ENCODE measurements at places on chromosomes 1 and 21. TPM values are rescaled to one million over a fixed set of nuclear protein-coding genes. Genes with fewer than 3 reads are reported as not detected.
A peak's percentile ranks its signal among the peaks of the same experiment; 100 is the strongest.

The PWP2 gene
- 59.2 TPM for total RNA-seq

The CYYR1 gene
- total RNA-seq, result 25.6 TPM

The OR6K3 gene
- total RNA-seq, result not detected

The TTC13 gene
- total RNA-seq, result 9.4 TPM

The GBP1 gene
- not detected for total RNA-seq

The CHD1L gene
- total RNA-seq, result 51.6 TPM

The TEX38 gene
- total RNA-seq, result not detected

DNA sequence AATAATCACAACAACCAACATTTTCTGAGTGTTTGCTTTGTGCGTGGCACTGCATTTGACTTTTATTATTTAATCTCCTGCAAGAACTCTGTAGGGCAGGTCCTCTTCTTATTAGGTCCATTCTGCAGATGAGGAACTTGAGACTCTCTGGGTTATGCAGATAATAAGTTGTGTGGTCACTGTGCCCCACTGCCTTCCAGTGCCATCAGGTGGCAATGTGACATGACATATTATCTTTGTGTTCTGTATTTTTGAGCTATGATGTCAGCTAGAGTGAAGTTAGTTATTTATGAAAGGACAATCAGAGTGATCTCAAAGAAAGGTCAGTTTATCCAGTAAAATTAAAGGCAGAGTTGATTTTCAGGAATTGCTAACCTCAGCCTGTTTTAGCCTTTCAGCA, 196.0 kb downstream of the FMN2 start:
- H3K36me3 ChIP-seq, result no peaks in the 10 kb centered on the region
- H3K27me3 ChIP-seq, result no peaks in the 10 kb centered on the region
- DNase-seq, result no peak
- H3K4me1 ChIP-seq, result no peaks in the 10 kb centered on the region
- no peak overlapping the region for H3K27ac ChIP-seq

- H3K27ac ChIP-seq, result no peak overlapping the region
- no peaks in the 10 kb centered on the region for H3K4me1 ChIP-seq
- H3K4me3 ChIP-seq, result no peak overlapping the region
- H3K36me3 ChIP-seq, result no peaks in the 10 kb centered on the region
- no peaks in the 10 kb centered on the region for H3K27me3 ChIP-seq
Measured at GRCh38 chr1:166330096-166330495, 163.3 kb upstream of the FAM78B start.

GRCh38 chr1:10691075-10691739, 105.2 kb downstream of the CASZ1 start:
- no peak for DNase-seq
- peaks cover 7% of the 10 kb centered on the region for H3K27me3 ChIP-seq

- no peak overlapping the region for H3K27ac ChIP-seq
- H3K4me3 ChIP-seq, result no peak overlapping the region
- H3K36me3 ChIP-seq, result no peaks in the 10 kb centered on the region
- peak; percentile 60 for DNase-seq
- H3K27me3 ChIP-seq, result no peaks in the 10 kb centered on the region
Measured at GRCh38 chr1:64917328-64917861, 49.0 kb downstream of the JAK1 start.

DNA sequence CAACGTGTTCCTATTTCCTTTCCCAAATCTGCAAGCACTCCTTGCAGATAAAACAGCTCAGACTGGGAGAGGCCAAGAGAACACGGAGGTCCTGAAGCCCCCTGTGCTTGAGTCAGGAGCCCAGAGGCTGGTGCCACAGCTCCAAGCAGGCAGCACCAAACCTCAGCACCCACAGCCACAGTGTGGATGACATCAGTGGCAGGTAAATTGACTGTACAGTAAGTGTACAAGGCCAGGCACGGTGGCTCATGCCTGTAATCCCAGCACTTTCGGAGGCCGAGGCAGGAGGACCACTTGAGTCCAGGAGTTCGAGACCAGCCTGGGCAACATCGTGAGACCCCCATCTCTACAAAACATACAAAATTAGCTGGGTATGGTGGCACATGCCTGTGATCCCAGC, 1.9 kb upstream of the COL6A1 start:
- H3K27ac ChIP-seq, result no peak overlapping the region
- peaks cover 25% of the 10 kb centered on the region for H3K4me1 ChIP-seq
- peaks cover 16% of the 10 kb centered on the region for H3K27me3 ChIP-seq
- DNase-seq, result no peak
- no peak overlapping the region for H3K4me3 ChIP-seq

GRCh38 chr1:231869364-231869763, 242.8 kb downstream of the DISC1 start:
- no peak overlapping the region for H3K27ac ChIP-seq
- no peaks in the 10 kb centered on the region for H3K36me3 ChIP-seq
- H3K4me1 ChIP-seq, result peaks cover 5% of the 10 kb centered on the region
- no peaks in the 10 kb centered on the region for H3K27me3 ChIP-seq
- no peak for DNase-seq
- H3K4me3 ChIP-seq, result no peak overlapping the region

DNA sequence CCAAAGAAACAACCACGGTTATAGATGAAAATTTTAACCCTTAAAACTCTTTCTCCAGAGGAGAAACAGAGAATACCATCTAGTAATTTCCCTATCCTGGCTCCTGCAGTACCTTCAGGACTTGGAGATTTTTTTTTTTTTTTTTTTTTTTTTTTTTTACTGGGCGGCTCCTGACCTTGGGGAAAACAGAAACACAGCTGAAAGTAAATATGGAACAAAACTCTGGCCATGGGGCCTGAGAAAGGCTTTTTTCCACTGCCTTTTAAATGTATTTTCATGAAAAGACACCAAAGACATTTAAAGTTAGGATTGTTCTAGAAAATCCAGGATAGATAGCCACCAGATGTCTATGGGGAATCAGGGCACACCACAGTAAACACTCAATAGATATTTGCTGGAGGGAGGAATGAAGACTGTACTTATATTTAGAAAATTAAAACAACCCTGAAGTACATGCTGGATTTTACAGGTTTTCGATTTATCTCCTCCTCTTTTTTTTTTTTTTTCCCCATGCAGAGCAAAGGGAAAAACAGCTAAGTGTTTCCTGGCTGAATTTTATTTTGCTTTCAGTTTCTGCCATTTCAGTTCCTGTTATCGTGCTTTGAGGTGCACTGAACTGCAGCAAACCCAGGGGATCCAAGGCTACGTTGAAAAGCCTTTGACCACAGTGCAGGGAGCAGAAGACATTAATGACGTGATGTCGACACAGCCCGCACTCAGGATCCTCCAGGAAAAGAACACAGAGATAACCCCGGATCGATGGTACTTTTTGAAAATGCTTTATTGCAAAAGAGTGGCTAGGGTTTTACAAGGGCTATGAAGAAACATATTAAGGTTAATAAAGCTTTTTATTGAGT, 35.7 kb upstream of the CNN3 start:
- no peak for DNase-seq
- no peak overlapping the region for H3K4me3 ChIP-seq
- H3K27ac ChIP-seq, result no peak overlapping the region
- no peaks in the 10 kb centered on the region for H3K4me1 ChIP-seq
- no peaks in the 10 kb centered on the region for H3K36me3 ChIP-seq

GRCh38 chr1:43358746-43359693, at the start of gene CDC20:
CDC20 (plus strand) TSS chr1:43358981; CDS start chr1:43359216, 235 bp downstream.
- peak within 1 kb of the TSS; percentile 99 for H3K27ac ChIP-seq
- DNase-seq, result peak; percentile 100
- peaks cover 31% of the 10 kb centered on the region for H3K36me3 ChIP-seq
- no peaks in the 10 kb centered on the region for H3K27me3 ChIP-seq

GRCh38 chr1:85289207-85289847, 12.9 kb upstream of the BCL10 start:
- no peaks in the 10 kb centered on the region for H3K36me3 ChIP-seq
- H3K27ac ChIP-seq, result no peak overlapping the region
- no peak for DNase-seq
- H3K4me1 ChIP-seq, result no peaks in the 10 kb centered on the region
- H3K27me3 ChIP-seq, result no peaks in the 10 kb centered on the region

- peak; percentile 71 for DNase-seq
- no peaks in the 10 kb centered on the region for H3K27me3 ChIP-seq
- no peaks in the 10 kb centered on the region for H3K36me3 ChIP-seq
- H3K4me3 ChIP-seq, result no peak overlapping the region
Measured at GRCh38 chr1:183194527-183195141, 8.6 kb downstream of the LAMC2 start.

- no peak overlapping the region for H3K27ac ChIP-seq
- peaks cover 57% of the 10 kb centered on the region for H3K4me1 ChIP-seq
- H3K27me3 ChIP-seq, result no peaks in the 10 kb centered on the region
- no peak for DNase-seq
- H3K36me3 ChIP-seq, result no peaks in the 10 kb centered on the region
- no peak overlapping the region for H3K4me3 ChIP-seq
Measured at GRCh38 chr1:54301497-54301896, 101.5 kb downstream of the MRPL37 start.

DNA sequence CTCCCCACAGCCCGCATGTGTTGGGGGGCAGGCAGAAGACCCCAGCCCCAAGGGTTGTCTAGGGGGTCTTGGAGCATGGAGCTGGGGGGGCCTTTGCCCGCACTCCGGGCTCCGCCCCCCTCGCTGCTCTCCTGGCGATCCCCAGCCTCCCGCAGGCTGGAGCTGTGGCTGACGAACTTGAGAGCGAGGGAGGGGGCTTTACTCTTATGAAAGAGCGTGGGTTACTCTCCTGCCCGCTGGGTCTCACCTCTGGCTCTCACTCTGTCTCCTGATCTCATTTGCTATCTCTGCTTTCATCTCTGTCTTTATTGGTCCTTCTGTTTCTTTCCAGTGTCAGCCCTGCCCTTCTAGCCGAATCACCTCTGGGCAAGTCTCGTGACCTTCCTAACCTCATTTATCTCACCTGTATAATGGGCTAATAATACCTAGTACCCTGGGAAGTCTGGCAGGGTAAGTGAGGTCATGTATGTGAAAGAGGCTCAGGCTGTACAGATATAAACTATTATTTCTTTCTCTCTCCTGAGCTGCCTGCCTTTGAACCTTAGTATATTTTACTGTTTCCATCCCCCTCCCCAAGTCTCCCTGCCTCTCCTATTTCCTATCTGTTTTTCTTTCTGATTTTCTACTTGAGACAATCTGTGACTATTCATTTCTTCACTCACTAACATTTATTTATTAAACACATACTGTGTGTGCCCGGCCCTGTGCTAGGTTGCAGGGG, 731 bp downstream of the EFNA4 start:
- H3K4me3 ChIP-seq, result peak overlapping the region; percentile 97
- peaks cover 6% of the 10 kb centered on the region for H3K27me3 ChIP-seq
- DNase-seq, result peak; percentile 76
- H3K36me3 ChIP-seq, result no peaks in the 10 kb centered on the region

- H3K4me1 ChIP-seq, result peaks cover 7% of the 10 kb centered on the region
- no peaks in the 10 kb centered on the region for H3K36me3 ChIP-seq
- H3K4me3 ChIP-seq, result no peak overlapping the region
Measured at GRCh38 chr1:232031156-232031555, 404.6 kb downstream of the DISC1 start.

DNA sequence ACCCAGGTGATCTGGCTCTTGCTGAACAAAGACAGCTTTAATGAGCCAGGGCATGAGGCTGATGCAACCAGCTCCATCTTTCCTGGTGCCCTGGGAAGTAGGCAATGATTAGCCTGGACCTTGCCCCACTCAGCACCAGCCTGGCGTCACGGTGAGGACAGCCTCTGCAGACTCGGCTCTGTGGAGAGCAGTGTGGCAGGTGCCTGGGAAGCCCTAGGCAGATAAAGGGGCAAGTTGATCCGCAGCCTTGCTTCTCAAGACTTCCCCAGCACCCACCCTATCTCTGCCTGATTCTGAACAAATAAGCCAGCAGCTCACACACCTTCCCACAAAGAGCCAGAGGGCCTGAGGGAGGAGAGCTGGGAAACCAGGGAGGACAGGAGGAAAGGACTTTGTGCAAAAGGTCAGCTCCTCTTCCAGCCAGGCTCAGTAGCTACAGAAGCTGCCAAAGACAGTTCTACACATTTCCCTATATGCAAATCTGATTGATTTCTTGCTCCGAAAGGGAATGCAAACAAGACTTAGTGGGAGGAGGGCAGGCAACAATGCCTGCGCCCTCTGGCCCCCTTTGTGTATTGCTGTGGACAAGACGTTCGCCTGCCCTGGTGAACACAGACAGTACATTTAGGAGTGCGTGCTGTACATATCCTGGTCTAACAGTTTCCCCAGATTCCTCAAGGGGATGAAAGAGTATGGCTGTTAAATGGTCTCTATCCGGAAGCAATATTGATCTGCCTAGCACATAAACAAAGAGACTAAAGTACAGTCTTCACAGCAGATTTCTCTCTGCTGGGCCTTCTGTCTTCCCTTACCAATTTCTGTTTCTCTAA, 63.8 kb downstream of the BCAR3 start:
- no peak for DNase-seq
- H3K27ac ChIP-seq, result peak overlapping the region; percentile 27
- H3K27me3 ChIP-seq, result no peaks in the 10 kb centered on the region
- H3K4me1 ChIP-seq, result peaks cover 36% of the 10 kb centered on the region

- no peaks in the 10 kb centered on the region for H3K36me3 ChIP-seq
- H3K27me3 ChIP-seq, result peaks cover 15% of the 10 kb centered on the region
- H3K4me3 ChIP-seq, result no peak overlapping the region
- H3K4me1 ChIP-seq, result no peaks in the 10 kb centered on the region
Measured at GRCh38 chr1:34786521-34787325, 5.7 kb downstream of the GJB3 start.

- H3K36me3 ChIP-seq, result no peaks in the 10 kb centered on the region
- 0 out of 2 replicates have a peak, but pooled peaks cover 4% of the 10 kb centered on the region for H3K4me1 ChIP-seq
- no peak for DNase-seq
- no peak overlapping the region for H3K4me3 ChIP-seq
- H3K27me3 ChIP-seq, result no peaks in the 10 kb centered on the region
- no peak overlapping the region for H3K27ac ChIP-seq
Measured at GRCh38 chr1:207883660-207884250, 27.2 kb downstream of the CD34 start.

- H3K27me3 ChIP-seq, result no peaks in the 10 kb centered on the region
- no peak overlapping the region for H3K4me3 ChIP-seq
- no peaks in the 10 kb centered on the region for H3K36me3 ChIP-seq
- no peak for DNase-seq
- H3K27ac ChIP-seq, result no peak overlapping the region
Measured at GRCh38 chr1:244802556-244803239, 32.8 kb upstream of the COX20 start.

GRCh38 chr1:53480678-53481077, 21.5 kb downstream of the DMRTB1 start:
- H3K4me3 ChIP-seq, result no peak overlapping the region
- no peaks in the 10 kb centered on the region for H3K27me3 ChIP-seq
- no peak overlapping the region for H3K27ac ChIP-seq
- no peak for DNase-seq
